ENCODE measurements at places on chromosomes 13 and 19. TPM values are rescaled to one million over a fixed set of nuclear protein-coding genes. Genes with fewer than 3 reads are reported as not detected.

SBK2 gene
- 0.48 TPM for polyA plus RNA-seq

DNA sequence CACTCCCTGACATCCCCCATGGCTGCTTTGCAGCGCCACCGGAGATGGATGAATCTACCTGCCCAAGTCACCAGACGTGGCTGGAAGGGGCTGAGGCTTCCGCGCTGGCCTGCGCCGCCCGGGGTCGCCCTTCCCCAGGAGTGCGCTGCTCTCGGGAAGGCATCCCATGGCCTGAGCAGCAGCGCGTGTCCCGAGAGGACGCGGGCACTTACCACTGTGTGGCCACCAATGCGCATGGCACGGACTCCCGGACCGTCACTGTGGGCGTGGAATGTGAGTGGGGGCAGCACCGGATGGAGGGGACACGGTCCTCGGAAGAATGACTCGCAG, 4.6 kb downstream of the ICAM5 start:
- peaks cover 11% of the 10 kb centered on the region for H3K4me1 ChIP-seq
- H3K27me3 ChIP-seq: no peaks in the 10 kb centered on the region
- H3K4me3 ChIP-seq: no peak overlapping the region
- no peak overlapping the region for H3K27ac ChIP-seq
- DNase-seq: no peak

- H3K4me3 ChIP-seq: no peak overlapping the region
- H3K27me3 ChIP-seq: peaks cover 10% of the 10 kb centered on the region
- H3K36me3 ChIP-seq: no peaks in the 10 kb centered on the region
- no peak for DNase-seq
- H3K27ac ChIP-seq: no peak overlapping the region
Measured at GRCh38 chr19:7706188-7706954, 4.4 kb upstream of the FCER2 start.

DNA sequence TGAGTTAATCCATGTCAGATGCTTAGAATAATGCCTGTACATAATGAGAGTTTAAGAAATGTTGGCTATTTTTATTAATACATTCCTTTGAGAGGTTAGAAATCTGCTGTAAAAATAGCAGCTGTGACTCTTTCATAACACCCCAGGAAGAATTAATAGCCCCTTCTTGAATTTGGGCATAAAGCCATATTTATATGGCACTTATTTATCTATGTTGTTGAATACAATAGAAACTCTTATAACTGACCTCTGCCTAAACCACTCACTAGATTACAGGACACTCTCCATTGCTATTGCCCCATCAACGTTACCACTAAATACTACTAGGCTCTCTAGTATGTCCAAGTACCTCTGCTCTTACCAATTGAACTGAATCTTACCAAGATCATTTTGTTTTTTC, 16.3 kb downstream of the NEK5 start:
- no peaks in the 10 kb centered on the region for H3K36me3 ChIP-seq
- H3K4me1 ChIP-seq: no peaks in the 10 kb centered on the region
- H3K27me3 ChIP-seq: peaks cover 10% of the 10 kb centered on the region
- no peak overlapping the region for H3K27ac ChIP-seq

- no peak overlapping the region for H3K27ac ChIP-seq
- H3K27me3 ChIP-seq: no peaks in the 10 kb centered on the region
- H3K4me1 ChIP-seq: peaks cover 13% of the 10 kb centered on the region
- H3K36me3 ChIP-seq: peaks cover 41% of the 10 kb centered on the region
- DNase-seq: no peak
Measured at GRCh38 chr19:49682274-49682673, 5.2 kb downstream of the PRMT1 start.
